ENCODE measurements at places on chromosomes 4 and X.
A peak's percentile ranks its signal among the peaks of the same experiment; 100 is the strongest.

- DNase-seq = no peak
Observed at GRCh38 chr4:60657807-60658206, 542.3 kb upstream of the ADGRL3 start.

DNA sequence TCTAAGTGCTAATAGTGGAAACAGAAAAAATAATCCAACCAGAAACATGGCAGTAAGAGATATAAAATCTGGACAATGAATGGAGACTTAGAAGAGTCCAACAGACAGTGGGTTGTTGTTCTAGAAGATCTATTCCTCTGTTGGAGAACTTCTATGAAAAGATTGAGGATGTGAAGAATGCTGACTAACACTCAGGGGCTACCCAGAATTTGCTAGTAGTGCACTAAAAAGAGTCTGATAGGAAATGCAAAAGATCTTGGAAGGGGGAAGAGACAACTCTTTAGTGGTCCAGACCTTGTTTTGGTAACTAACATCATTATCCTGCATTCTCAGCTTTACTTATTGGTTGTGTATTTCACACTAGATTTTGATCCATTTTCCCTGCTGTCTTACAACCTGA, 77.9 kb downstream of the SMARCA1 start:
- no peak for DNase-seq

DNA sequence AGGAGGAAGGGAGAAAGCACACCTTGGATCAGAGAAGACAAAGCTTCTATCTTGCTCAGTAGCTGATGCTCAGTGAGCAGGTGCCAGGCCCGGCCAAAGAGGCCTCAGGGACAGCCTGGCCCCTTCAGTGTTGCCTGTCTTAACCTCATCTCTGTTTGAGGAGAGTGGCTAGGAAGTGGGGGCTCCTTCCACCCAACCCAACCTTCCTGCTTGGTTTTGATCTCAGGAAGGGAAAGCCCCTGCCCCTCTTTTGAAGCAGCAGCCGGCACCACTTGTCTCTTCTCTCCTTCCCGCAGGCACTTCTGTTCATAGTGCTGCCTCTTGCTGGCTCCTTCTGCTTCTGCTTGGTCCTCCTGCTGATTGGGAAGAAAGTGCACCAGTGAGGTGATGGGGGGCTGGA, 2.4 kb upstream of the AFF2 start:
- DNase-seq = no peak

- no peak for DNase-seq
Observed at GRCh38 chrX:38318606-38319005, 8.7 kb downstream of the RPGR start.

- DNase-seq = no peak
Observed at GRCh38 chr4:107774681-107775080, 50.1 kb upstream of the SGMS2 start.

DNA sequence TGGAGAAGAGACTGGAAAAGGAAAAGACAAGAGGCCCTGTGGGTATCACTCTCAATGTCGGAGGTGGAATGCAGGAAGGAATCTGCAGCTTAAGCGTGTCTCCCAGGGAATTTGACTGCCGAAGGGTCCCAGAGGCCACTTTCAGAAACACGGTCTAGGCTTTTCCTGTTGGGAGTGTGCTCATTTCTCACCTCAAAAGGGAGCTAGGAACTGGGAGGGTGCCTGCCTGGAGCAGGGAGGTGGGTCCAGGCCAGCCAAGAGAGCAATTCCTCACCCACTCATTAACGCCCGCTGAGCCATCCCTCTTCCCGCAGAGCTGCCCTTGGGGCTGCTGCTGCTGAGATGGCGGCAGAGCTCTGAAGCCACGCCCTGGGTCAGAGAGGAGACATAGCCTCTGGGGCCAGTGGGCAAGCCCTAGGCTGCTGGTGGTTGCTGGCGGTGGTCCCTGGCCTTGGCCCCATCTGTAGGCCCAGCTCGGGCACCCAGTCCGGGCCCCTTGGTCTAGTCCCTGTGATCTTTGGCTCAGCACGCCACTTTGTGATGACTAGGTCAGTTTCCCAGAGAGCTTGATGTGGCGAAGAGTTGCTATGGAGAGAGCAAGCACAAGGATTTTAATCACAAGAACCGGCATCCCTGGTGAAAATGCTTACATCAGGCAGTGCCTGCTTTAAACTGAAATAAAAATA, 4.1 kb downstream of the ZNF185 start:
- DNase-seq = no peak

GRCh38 chr4:139587446-139587845, 31.4 kb upstream of the SETD7 start:
- DNase-seq = no peak

DNA sequence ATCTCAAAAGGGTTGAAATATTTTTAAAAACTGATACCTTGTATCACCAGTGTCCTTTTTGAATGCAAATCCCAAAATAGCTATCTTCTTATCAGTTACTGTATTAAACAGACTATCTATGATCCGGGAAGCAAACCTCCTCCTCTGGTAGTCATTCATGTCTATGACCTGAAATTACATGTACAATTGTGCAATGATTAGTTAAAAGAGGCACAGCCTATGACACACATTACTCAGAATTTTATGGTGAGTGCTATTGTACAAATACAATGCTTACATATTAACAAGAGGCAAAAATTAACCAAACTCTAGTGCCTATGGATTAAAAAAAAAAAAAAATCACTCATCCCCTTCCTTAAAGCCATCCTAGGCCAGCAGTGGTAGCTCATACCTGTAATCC, 21.7 kb downstream of the UGDH start:
- no peak for DNase-seq

- peak; percentile 80 for DNase-seq
Observed at GRCh38 chrX:47619486-47620302, at the start of gene SYN1. Gene SYN1 (minus strand): TSS chrX:47619857. CDS start chrX:47619728, 129 bp downstream.

DNA sequence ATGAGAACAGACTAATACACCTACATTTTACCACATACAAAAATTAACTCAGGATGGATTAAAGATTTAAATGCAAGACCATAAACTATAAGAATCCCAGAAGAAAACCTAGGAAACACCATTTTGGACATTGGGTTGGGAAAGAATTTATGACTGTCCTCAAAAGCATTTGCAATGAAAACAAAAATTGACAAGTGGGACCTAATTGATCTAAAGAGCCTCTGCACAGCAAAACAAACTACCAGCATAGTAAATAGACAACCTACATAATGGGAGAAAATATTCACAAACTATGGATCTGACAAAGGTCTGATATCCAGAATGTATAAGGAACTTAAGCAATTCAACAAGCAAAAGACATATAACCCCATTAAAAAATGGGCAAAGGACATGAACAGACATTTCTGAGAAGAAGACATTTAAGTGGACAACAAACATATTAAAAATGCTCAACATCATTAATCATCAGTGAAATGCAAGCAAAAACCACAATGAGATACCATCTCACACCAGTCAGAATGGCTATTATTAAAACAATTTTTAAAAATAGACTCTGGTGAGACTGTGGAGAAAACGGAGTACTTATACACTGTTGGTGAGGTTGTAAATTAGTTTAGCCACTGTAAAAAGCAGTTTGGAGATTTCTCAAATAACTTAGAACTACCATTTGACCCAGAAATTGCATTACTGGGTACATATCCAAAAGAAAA, 221.7 kb upstream of the DIPK2B start:
- no peak for DNase-seq

GRCh38 chr4:114281164-114281960, 301.9 kb upstream of the ARSJ start:
- no peak for DNase-seq

DNA sequence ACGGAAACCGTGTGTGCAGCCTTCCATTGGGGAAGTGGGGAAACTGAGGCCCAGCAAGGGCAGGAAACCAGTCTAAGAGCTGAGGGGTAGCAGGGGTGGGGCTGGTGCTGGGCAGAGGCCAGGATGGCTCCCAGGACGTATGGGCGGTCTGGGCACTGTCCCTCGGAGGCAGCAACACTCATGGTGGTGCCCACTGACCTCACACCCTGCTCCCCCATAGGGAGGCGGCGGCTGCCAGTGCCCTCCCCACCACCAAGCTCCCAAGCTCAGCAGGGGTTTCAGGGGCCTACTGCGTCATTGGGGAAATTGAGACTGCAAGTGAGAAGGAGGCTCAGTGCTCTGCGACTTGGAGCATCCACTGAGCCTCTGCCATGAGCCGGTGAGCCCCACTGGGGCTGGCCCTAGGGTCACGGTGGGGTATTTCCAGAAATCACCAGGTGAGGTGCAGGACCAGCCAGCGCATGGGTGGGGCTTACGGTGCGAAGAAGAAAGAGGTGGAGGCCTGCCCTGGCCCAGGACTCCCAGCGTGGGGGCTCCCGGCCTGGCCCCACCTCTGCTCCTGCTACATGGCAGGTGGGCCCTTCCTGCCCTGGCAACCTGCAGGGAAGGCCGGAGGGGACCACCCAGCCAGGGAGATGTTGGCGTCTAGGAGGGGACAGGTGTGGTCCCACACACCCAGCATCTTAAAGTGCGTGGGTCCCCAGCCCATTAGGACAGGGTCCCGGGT, 915 bp downstream of the MSANTD1 start:
- DNase-seq = no peak

DNA sequence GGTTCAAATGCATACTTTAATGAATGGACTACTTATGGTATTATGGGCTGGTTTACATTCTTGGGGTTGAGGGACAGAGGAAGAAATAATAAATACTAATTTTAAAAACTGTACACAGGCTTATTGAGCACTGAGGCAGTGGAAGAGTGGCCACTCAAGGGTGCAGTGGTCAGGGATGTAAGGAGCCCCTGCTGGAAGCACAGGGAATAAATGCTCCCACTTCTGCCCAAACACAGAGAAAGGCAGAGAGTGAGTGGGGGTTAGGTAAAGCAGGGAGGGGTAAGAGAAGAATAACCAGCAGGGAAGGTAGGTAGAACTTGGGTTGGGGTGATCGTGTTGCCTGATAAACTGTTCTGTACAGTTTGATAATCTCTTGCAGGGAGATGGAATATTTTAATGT, 60.0 kb downstream of the GAB1 start:
- DNase-seq = no peak

GRCh38 chr4:38205261-38205660, 245.1 kb downstream of the PTTG2 start:
- no peak for DNase-seq

DNA sequence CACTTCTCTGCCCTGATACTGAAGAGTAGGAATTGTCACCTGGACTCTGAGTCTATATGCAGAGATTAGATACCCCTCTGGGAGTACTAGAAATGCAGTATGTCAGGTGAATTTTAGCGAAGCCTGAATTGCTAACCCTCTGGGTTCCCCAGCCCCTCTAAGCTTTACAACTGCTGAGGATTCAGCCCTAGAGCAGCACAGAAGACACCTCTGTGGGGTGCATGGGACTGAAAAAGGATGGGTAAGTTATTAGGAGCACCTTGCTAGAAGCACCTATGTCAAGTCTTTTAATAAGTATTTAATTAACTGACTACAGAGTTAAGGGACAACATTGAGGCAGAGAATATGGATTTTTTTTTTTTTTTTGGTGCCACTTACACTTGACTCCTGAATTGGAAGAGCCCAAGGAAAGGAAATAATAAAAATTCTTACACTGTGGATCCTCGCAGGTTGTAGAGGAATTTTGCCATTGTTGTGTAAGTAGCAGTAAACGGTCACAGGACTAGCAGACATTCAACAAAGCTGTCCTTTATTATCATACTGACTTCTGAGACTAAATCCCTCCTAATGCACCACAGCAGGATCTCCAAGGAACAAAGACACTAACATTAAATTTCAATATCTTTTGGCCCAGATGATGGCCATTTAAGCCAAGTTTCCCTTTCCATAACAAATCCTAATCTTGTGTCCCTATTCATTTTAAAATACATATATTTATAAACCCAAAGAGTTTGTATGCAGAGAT, 253.2 kb downstream of the ANKRD50 start:
- DNase-seq = no peak

DNA sequence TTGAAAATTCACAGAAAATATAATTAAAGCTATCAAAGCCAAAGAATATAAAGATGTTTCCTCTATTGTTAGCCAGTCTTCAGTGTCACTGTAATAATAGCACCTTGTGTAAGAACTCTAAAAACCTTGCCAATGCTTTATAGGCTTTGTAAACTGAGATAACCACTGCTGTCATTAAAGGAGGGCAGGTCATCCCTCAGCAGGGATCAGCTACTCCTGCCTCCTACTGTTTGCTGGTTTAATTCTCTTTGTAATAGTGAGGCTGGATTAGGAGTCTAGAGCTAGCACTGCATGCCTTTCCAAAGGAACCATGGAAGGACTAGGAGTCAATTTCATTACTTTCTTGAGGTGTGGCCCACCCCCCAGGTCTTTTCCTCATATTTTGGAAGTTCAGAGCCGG, 46.2 kb downstream of the FHIP1A start:
- DNase-seq = no peak

GRCh38 chrX:21865436-21865835, 9.6 kb downstream of the YY2 start:
- DNase-seq = no peak

DNA sequence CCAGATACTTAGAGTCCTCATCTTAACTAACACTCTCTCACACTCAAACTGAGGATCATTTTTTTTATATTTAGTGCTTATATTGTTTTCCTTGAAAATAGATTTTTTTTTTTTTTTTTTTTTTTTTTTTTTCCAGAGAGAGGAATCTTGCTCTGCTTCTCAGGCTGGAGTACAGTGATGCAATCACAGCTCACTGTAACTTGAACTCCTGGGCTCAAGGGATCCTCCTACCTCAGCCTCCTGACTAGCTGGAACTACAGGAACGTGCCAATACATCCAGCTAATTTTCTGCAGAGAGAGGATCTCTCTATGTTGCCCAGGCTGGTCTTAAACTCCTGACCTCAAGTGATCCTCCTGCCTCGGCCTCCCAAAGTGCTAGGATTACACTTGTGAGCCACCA, 650.3 kb upstream of the ATOH1 start:
- DNase-seq = no peak

DNA sequence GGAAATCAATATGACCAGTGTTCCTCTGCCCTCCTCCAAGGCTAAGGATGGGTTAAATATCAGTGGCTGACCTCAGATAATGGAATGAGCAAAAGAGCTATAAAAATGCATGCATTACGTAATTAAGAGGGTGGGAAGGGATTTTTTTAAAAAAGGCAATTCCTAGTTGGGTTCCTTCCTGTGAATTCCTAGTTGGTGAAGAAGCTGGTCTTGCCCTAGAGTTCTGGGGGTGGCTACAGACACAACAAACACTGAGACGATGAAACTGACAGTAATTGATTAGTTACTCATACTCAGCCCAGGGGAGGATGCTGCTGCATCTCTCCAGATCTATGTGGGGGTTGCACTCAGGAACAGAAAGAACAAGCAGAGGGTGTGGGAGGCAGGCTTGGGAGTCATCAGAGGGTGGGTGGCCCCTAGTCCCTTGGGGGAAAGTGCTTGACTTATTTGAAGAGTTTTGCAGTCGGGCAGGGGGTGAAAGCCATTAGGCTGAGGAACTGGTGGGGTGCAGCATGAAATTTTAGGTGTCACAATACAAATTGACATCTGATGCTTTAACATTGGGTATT, 662.0 kb upstream of the FRG1 start:
- no peak for DNase-seq

DNA sequence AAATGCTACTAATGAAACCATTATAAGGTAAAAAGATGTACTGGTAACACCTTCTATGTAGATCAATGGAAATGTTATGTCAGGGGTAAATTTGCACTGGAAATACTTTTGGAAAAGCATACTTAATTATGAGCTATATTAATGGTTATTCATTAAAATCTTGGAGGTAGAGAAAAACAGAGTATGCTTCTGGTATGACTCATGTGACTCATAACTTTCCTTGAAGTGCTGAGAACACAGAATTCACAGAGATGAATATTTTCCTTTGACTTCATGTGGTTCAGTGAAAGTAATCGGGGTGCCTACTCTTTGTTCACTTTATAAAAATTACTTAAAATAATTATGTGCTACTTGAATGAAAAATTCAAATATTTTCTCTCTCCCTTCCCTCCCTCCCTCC, 254.2 kb downstream of the KCTD8 start:
- DNase-seq = no peak
